Choroid plexus epithelial cell (primary cell): ENCODE measurements at places on chromosomes 16 and 17.

- no peak for DNase-seq
Measured at GRCh38 chr16:11121914-11122692, 133.9 kb downstream of the SOCS1 start.

- no peak for DNase-seq
Measured at GRCh38 chr16:70804734-70805169, 3.8 kb upstream of the VAC14 start.

DNA sequence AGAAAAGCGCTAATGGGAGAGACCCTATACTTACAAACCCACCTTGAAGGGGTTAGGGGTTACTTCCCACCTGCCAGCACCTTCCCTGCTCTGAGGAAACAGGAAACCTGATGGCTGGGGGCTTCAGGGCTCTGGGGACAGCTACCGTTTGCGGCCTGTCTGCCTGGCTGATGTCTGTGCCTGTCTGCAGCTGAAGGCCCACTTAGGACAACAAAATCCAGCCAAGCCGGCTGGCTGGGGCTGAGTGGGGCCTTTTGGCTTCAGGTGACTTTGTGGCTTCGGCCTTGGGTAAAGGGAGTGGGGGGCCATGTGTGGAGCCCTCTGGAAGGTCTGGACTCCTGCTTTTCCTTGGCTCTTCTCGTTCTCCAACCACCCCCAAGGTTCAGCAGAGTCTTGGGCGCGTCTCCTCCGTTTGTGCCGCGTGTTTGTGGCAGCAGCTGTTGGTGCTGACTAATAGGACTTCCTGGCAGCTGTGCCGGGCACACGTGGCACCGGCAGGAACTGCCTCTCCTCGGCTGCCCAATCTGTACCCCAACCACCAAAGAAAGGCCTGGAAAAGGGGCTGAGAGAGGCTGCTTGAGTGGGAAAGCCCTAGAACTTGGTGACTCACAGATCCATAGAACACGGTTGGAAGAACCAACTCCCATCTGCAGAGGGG, 186.7 kb downstream of the MSI2 start:
- DNase-seq = no peak

DNA sequence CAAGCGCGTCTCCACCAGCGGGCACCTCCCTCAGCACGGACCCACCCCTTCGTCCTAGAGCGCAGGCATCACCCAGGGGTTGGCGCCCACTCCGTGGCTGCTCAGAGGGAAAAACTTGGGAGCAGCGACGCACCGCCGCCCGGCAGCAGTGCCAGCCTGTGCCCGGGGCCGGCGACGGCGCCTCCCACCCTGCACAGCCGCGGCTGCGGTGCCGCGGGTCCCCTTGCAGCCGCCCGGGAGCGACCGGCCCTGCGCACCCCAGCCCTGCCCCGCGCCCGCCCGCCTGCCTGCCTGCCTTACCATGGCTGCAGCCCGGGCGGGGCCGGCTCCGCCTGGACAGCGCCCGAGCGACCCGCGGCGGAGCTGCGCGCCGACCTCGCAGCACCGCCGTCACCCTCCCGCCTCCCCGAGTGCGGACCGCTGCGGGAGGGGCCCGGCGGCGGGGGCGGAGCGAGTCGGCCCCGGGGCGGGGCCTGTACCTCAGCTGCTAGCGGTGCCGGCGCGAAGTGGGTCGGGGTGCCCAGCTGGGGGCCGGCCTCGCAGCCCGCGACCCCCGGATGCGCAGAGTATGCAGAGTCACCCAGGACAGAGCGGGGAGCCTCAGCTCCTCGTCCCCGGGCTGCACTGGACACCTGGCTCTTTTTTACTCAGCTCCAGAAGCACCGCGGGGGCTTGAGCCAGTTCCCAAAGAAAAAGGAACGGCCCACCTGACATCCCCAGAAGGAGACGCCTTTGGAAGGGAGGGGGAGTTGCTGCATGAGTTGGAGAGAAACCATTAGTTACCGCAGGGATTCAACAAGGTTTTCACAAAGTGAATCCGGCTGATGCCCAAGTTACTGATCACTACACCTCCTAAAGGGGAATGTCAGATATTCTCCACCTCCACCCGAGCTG, 17.5 kb upstream of the MTMR4 start:
- peak; percentile 26 for DNase-seq

- DNase-seq = peak; percentile 40
Measured at GRCh38 chr17:47324224-47325020, 667 bp downstream of the EFCAB13 start.

DNA sequence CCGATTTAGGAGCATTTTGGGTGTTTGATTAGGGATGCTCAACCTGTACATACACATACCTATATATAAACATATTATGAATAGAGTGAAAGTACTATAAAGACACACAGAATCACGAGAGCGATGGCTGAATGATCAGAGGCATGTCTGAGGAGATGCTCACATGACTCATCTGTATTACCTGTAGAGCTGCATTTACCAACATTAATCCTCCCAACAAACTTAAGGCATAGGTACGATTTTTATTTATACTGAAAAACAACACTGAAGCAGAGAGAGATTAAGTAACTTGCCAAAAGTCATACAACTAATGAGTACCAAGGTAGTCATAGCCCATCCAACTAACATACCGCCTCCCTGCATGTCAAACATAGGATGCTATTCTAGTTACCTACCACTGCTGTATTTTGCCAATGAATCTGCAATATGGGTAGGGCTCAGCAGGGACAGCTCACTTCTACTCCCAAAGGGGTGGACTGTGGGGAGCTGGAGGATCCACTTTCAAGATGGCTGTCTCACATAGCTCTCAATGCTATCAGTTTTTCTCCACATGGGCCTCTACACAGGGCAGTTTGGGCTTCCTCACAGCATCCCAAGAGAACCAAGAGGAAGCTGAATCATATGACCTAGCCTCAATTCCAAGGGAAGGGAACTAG, 7.3 kb downstream of the CYB5D1 start:
- DNase-seq = no peak
